NCI-H2081 (cell line): ENCODE measurements at places on chromosomes 3 and 15.

- DNase-seq: no peak
These were observed 155.5 kb downstream of the POLR2M start for GRCh38 chr15:57861815-57862586.

- DNase-seq: no peak
These were observed 180.3 kb upstream of the ROBO2 start for GRCh38 chr3:76859596-76859995.

GRCh38 chr3:53495520-53496391 is 1.3 kb downstream of the CACNA1D start:
- peak; percentile 40 for DNase-seq

DNA sequence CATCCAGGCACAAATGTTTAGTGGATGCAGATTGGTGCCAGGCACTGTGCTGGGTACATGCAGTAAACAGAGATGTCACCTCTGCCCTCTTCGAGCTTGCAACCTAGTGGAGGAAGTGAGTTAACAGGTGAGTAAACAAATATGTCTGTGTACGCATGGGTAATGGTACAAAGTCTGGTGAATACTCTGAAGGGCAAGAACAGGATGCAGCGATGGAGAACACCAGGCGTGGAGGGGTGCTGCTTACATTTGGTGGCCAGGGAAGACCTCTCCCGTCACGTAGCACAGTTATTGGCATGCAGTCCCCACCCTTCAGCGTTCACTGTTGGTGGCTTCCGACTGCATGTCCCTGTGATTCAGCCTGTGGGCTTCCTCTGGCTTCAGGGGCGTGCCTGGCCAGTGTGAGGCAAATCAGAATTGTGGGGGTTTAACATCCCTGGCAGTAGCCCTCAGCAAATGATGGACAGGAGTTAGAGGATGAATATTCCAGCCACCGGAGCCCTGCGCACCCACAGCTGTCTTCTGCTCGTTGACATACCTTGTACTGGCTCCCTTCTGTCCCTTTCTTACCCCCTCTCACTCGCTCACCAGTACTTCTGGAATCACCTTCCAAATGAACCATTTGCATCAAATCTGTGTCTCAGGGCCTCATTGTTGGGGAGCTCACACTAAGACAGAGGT is 9.1 kb upstream of the HDAC11 start:
- DNase-seq: no peak

DNA sequence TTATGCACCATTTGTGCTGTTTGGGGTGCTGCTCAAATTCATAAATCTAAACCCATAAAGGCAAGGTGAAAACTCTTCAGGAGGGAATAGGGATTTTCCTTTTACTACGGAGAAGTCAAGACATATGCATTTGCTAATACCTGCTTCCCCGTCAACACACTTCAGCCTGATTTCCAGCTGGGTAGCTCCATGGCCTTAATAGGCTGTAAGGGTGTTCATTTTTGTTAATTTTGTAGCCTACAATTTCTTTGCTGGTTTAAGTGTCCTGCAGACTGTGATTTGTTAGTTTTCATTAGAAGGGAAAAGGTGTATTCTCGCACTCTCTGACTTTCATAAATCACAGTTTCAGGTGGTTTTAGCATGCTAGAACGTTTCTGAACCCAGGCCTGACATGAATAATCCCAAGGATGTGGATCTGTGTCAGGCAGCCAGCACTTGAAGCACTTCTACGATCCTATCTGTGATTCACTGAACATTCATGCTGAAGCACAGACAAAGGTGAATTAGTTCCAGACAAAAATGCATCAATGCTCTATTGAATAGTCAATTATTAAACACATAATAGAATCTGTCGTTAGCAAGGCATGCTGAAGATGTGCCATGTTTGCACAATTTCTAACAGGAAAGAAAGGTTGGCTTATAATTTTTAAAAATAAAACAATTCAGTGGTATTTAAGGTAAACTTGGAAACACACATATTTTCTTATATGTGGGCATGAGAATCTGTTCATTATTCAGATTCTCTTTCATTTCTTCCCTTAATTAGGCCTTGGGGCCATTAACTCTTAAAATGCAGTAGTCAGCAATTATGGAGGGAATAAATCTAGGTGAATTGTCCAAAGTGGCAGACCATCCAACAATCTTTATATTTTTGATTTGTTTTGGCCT is 17.9 kb upstream of the NMNAT3 start:
- DNase-seq: no peak

- DNase-seq: no peak
These were observed 8.4 kb upstream of the RPS17 start for GRCh38 chr15:82548700-82549099.

GRCh38 chr3:118710532-118710931 is 324.1 kb downstream of the IGSF11 start:
- no peak for DNase-seq

GRCh38 chr15:79117442-79118204 is 27.0 kb upstream of the RASGRF1 start:
- DNase-seq: no peak

DNA sequence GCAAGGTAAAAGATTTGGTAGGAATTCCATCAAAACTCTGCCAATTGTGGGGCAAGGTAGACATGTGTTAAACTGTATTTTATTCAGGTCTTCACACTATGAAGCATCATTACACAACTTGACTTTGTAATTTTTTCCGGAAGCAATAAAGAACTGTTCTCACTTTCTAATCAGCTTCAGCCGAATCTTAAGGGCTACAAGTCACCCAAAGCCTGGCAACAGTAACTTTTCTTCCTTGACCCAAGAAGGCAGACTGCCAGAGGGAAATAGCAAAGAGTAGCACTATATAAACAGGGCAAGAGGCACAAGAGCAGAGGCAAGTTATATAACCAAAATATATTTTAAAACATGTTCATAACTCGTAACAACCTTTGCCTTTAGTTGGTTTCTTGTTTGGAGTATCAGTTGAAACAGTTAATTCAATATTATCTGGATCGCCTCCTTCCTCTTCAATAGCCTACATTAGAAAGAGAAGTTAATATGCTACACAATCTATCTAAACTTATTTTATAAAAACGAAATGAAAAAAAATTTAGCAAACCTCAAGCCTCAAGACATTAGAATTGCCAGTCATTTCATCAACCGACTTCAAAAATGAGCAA is 1.4 kb downstream of the SLTM start:
- no peak for DNase-seq

DNA sequence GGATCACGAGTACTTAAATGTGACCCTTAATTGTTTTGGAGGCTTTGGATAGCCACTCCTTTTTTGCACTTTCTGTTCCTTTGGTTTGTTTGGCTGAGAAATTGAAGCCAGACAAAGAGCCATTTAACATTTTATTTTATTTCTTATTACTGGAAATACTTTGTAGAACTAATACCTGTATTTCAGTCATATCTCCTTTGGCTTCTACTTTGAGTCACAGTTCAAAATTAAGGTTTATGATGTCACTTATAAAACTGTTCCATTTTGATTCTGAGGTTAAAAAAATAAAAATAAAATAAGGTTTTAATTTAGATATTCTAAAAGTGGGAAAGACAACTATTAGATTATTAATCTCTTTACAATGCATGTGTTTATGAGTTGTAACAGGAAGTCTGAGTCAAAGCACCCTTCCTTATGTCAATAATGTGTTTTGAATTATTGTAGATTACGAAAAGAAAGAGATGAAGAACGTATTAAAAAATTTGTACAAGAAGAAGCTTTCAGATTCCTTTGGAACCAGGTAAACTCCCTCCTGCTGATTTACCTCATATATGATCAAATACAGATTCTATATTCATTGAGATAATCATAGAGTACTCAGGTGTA is 16.9 kb upstream of the NXPE3 start:
- no peak for DNase-seq
